ENCODE measurements at places on chromosomes 5 and 9. TPM values are rescaled to one million over a fixed set of nuclear protein-coding genes. Genes with fewer than 3 reads are reported as not detected.

Gene ADRA1B
- total RNA-seq: not detected

DNA sequence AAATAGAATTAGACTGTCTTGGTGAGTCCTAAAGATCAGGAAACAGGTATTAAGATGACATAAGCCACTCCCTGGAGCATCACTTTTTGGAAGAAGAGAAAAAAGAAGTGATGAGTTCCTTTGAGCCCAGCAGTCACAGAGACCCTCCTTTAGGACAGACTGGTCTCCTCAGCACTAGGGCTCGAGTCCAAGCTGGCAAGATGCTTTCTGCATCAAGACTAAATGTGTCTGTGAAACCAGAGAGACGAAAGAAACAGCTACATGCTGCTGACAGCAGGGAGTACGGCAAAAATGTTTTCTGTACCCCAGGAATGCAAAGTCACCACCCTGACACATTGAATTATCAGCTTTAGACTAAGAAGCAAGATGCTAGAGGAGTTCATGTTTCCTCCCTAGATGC, 184.5 kb downstream of the CRB2 start:
- DNase-seq: no peak

GRCh38 chr9:120735415-120736126, 21.3 kb upstream of the MEGF9 start:
- DNase-seq: no peak

Gene OGN
- under 0.01 TPM for total RNA-seq

GRCh38 chr9:90180381-90180780, 462.2 kb downstream of the DIRAS2 start:
- no peak for DNase-seq

- DNase-seq: peak; percentile 54
Measured at GRCh38 chr5:168219515-168220410, 71.7 kb upstream of the WWC1 start.

- DNase-seq: no peak
Measured at GRCh38 chr9:35232867-35233544, 71.2 kb downstream of the UNC13B start.

- DNase-seq: no peak
Measured at GRCh38 chr5:152942633-152943336, 537.7 kb upstream of the NMUR2 start.

GRCh38 chr9:108842610-108843295, 13.0 kb downstream of the ACTL7B start:
- DNase-seq: no peak

- DNase-seq: no peak
Measured at GRCh38 chr9:98834386-98834785, 26.9 kb downstream of the GALNT12 start.

- no peak for DNase-seq
Measured at GRCh38 chr9:98603821-98604383, 104.8 kb downstream of the GABBR2 start.

DNA sequence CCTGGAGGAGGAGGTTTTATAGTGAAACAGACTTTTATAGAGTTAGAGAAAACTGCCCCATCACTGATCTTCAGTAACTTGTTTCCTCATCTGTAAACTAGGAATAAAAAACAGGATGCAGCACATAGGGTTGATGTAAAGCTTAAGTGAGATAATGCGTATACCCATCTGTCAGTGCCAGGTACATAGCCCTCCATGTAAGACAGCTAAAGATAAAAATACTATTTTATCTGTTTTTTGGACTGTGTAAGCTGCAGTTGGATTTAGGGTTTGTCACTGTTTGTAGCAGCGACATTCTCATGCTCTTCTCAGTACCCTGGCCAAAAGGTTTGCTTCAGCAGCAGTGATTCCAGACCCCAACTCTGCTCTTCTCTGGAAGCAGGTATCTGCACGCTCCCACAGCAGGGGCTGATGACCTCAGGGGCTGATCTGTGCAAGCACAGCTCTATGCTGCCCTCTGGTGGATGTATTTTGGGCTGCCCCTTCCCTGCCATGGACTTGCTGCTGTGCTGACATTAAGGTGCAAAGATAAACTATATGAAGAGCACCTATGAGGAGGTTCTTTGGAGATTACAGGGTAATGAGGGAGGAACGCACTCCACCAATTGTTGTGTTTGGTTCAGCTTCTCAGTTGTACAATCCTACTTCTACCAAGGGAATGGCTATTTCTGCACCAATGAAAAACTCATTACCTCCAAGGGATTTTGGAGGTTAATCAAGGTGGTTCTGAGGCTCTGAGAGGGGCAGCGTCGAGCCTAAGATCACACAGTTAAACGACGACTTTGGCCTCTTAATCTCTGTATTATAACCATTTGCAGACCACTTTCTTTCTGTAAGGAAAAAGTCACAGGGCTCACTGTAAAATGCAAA, 13.1 kb downstream of the HMHB1 start:
- DNase-seq: peak; percentile 67

Gene MRPL22
- 5.7 TPM for total RNA-seq

DNA sequence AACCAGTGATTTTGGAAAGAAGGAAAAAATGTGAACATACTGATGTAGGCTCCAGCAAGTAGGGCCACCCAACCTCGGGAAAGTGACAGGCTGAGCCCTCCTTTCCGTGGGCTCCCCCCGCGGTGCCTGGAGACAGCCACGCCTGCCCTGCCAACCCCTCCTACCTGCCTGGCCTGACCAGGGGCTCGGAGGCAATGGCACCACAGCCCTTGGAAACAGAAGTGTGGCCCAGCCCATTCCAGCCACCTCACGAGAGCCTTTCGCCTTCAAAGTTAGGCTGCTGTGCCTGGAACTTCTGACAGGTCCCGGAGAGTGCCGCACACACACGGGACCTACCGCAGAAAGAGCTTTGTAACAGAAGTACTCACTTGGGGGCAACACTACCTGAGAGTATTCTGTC, 49.5 kb upstream of the LRRC14B start:
- no peak for DNase-seq

DNA sequence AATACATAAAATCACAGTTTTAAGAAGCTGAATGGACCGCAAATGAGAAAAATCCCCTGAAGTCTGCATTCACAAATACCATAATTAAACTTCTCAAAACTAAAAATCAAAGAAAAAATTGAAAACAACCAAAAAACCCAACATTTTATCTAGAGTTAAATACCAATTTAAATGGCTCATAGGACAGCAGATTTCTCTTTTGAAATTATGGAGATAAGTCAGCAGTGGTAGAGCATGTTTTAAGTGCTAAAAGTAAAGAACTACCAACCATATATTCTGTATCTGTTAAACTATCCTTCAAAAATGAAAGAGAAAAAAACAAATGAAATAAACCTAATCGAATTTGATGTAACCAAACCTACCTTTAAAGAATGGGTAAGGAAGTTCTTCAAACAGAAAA, 862.8 kb downstream of the TAF11L14 start:
- peak; percentile 9 for DNase-seq

DNA sequence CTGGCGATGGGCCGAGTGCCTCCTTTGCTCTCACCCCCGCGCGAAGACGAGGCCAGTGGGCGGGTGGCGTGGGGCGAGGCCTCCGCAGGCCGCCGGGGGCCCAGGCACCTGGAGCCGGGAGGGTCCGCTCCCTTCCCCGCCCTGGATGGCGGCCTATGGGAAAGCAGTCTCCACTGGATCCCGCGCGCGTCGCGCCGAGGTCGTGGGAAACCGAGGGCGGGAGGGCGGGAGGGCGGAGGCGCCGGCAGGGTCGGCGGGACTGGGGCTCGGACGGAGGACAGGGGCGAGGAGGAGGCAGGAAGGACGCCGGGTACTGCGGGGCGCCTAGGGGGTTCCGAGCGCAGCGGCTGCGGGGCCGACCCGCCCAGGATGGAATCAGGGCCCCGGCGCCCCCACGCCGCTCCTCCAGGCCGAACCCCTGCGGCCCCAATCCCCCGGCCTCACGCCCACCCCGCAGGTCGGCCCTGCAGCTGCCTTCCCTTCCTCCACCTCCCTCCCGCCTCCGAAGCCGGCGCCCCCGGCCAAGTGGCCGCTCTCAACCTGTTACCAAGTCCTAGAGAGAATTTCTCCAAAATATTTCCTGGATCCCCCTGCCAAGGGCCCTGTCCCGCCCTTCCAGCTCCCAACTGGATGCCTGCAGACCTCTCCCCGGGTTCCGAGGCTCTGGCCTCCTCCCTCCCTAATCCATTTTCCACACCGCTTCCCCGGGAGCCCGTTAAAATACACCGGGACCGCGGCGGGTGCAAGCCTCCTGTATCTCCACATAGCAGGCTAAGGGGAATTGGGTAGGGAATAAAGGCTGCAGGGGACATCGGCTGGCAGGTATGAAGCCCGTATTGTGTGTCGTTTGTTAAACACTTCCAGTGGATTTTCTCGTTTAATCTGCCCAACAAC, 146.3 kb downstream of the ERCC6L2 start:
- no peak for DNase-seq

GRCh38 chr5:145681686-145682085, 153.5 kb downstream of the PRELID2 start:
- peak; percentile 78 for DNase-seq

GRCh38 chr5:67043796-67044511, 152.6 kb downstream of the CD180 start:
- no peak for DNase-seq

DNA sequence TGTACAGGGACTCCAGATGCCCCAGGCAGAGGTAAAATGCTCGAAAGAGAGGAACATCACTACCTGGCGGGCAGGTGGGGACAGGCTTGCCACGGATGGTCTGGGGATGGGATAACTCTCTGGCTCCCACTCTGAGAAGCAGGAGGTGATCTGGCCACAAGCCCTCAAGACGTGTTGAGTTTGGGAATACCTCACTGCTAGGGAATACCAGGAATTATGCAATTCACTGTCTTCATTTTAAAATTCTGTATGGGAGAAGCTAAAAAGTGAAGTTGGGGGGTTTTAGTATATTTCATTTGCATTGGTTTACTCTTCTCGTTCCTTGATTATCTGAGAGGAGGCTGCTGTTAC, 510.4 kb downstream of the CCDC171 start:
- DNase-seq: no peak

DNA sequence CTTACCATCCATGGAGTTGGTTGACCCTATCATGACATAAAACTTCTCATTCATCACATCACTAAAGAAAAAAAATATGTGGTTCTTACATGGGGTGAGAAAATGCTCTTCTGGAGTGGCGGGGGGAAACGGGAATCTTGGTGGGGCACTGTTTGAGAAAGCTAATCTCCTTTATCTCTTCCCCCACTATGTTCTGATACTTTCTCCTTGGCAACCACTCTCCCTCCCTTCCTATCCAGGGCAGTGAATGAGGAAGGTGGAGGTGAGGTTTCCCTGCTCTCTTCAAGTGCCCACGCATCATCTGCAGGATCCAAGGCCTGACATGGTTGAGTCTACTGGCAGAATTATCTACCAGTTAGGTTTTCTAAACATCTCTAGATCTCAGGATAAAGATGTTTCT, 220.8 kb upstream of the TBCA start:
- no peak for DNase-seq

- DNase-seq: no peak
Measured at GRCh38 chr9:84241817-84242373, 98.7 kb downstream of the SLC28A3 start.

DNA sequence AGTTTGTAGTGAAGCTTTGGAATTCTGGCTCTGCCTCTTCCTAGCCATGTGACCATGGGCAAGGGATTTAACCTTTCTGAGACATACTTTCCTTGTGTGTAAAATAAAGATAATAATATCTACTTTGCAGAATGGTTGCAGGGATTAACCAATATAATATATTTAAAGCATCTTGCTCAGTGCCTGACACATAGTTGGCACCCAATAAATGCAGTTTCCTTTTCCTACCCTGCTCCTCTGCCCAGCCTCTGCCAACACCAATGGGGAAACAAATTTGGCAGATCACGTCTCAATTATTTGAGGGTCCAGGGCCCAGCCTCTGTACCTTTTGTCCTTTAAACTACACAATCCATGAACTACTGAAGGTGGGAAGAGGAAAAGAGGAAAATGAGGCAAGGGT, 91.1 kb downstream of the NRG2 start:
- DNase-seq: no peak

DNA sequence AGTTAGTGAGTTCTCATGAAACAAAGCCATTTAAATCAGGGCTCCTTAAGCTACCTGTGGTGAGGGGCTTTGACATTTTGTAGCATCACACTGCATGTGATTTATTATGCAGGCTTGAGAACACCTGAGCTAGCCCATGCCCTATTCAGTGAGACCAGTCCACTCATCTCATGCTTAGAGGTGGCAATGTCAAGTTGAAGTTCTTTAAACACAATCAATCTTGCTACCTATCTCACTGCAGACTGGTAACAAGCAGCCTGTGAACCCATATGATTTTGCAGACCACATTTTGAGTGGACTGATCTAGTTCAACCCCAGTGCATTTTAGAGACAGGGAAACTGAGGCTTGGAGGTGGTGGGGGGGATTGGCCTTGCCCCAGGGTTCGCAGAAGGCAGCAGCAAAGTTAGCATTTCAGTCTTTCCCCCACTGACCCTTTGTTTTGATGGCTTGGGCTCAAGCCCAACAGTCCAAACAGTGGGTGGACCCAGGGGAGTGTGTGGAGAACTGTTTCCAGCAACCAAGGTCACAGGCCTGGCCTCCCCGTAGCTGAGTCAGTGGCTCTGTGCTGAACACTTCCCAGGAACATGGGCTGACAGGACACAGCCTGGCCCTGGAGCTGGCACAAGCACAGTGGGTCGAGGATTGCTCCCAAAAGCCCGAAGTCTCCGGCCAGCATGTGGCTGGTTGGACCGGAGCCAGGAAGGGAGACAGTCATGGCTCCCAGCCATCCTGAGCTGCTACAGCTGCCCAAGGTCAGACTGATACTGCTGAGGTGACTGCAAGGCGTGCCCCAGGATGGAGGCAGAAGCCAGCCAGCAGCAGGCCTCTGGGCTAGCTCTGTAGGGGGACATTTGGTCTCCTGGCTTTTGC, 95.3 kb downstream of the RGS3 start:
- DNase-seq: no peak

DNA sequence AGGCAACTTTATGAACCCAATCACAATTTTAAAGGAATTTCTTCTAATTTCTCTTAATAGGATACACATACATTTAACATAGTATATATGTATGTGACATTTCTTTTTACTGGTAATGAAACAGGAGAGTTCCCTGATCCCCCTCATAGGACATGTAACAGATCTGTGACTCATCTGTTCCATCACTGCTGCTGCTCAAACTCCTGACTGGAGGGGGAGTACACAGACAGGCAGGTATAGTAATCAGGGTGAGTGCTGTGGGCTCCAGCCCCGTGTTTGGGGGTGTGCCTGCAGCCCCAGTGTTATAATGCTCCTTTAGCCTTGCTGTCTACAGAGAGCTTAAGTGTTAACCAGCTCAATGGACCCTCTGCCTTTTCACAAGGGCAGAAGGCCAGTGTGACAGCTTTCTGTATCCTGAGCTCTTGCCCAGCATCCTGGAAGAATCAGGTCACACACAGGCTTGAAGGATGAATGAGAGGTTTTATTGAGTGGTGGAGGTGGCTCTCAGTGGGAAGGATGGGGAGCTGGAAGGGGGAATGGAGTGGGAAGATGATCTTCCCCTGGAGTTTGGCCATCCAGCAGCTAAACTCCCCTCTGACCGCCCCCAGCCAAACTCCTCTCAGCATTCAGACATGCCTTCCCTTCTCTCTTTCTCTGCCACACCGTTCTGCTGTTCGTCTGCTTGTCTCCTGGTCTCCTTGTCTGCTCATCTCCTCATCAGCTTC, 161.3 kb downstream of the ZNF608 start:
- DNase-seq: no peak
